Stimulated activated CD4-positive, alpha-beta T cell treated with anti-CD3 and anti-CD28 coated beads, Interleukin-12 subunit alpha, Interleukin-12 subunit beta, amount 100 ng/mL, for 24 hours (primary cell): ENCODE measurements at places on chromosomes 2 and 18.

DNA sequence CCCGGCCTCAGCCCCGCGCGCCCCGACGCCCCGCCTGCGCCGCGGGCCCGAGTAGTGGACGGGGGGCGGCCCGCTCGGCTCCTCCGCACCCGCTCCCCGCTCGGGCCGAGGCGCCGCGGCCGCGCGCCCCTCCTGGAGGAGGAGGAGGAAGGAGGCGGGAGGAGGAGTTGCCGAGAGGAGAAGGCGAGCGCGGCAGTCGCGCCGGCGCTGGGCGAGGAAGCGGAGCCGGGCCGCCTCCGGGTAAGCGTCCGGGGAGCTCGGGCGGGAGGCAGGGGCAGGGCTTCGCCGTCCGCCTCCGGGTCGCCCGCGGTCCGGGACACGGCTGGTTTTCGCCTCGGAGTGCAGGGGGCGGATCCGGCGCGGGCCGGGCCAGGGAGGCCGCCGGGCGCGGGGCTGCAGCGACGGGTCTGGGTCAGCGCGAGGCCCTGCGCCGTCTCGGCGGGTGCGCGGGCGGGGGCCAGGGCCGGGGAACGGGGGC, at the start of gene SOCS6:
Gene SOCS6 (plus strand): TSS at position 195 of the 478 bp plus-strand sequence. CDS start 35,624 bp downstream, outside the sequence.
- DNase-seq = no peak

- no peak for DNase-seq
Measured at GRCh38 chr2:73063909-73064875, 7.3 kb downstream of the SFXN5 start.

DNA sequence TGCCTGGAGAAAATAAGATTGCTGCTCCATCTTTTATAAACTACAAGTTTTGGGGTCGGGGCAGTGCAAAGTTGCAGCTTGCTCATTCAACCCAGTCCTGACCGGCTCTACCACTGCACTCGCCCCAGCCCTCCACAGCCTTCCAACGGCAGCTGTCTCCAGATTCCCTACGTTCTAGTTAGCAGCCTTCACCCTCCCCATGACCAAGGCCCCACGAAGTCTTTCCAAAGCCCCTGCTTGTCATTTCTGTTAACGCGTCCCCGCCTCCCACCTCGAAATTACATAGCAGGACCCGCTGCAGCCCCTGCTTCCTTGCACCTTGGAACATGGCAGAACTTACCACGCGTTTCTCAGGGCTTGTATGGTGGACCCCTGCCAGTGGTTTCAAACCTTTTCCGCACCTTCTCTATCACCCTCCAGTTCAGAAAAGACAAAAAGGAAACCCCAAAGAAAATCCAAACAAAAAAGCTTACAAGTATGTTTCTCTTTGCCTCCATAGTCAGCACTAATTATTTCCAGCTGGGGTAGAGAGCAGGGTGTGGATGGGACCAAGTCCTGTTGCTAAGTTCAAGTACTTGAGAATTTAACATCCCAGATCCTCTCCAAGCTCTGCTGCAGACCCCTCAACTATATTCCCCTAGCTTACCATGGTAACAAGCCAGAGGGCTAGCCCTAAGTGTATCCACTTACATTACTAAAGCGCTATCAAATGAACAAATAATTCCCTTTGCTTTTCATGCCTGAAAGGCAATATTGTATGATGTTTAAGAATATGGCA, 161.5 kb downstream of the TGIF1 start:
- DNase-seq = no peak

DNA sequence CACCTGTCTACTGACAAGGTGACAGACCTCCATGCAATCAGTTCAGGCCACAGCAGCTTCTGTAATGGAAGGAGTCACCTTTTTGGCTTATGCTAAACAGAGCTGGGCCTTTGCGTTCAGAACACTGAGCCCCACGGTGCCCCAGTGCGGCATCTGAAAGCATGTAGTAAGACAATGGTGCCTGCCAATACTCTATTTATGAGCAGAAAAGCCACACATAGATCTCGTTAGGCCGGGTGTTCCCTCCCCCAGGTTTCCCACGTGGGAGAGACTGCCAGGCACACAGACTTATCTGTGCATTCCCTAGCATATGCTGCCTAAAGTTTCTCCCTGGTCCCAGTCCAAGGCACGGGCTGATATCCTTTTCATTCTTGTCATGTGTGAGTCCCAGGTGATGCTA, 150.9 kb downstream of the ACTR3 start:
- no peak for DNase-seq

DNA sequence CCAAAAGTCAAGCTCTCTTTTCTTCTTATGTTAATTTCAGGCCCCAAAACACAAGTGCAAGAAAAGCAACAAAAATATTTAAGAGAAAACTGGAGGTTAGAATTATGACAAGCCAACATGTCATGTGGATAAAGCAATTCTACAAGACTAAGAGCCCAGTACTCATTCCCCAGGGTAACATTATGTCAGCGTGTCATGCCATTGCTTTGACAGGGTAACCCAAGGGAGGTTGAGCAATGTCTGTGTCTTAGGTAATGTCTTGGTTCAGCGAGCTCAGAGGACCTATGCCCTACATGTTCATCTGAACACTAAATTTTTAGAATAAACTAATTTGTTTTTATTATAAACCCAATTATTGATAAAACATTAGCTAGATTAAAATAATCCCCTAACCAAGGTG, 173.2 kb upstream of the ZNF804A start:
- DNase-seq = no peak

DNA sequence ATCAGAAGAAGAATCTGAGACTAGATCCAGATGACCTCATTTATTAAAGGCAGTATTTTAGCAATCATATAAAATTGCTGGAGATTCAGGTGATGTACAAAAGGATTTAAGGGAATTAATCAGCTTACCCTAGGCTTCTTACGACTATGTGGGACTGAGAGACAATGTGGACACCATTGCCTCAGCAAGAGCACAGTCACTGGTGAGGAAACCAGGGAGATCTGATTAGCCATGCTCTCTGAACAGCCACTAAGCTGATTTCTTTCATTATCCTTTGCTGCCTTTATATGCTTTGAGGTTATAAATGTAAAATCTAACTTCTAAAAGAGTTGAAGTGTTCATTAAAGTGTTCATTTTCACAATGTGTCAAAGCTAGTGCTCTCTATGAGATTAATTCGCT, 22.7 kb upstream of the GULP1 start:
- DNase-seq = no peak

GRCh38 chr18:72470391-72470790, 73.8 kb downstream of the CBLN2 start:
- DNase-seq = no peak

GRCh38 chr2:233247744-233248143, 3.7 kb upstream of the ATG16L1 start:
- peak; percentile 55 for DNase-seq

- DNase-seq = no peak
Measured at GRCh38 chr2:45881970-45882581, 230.6 kb downstream of the PRKCE start.

DNA sequence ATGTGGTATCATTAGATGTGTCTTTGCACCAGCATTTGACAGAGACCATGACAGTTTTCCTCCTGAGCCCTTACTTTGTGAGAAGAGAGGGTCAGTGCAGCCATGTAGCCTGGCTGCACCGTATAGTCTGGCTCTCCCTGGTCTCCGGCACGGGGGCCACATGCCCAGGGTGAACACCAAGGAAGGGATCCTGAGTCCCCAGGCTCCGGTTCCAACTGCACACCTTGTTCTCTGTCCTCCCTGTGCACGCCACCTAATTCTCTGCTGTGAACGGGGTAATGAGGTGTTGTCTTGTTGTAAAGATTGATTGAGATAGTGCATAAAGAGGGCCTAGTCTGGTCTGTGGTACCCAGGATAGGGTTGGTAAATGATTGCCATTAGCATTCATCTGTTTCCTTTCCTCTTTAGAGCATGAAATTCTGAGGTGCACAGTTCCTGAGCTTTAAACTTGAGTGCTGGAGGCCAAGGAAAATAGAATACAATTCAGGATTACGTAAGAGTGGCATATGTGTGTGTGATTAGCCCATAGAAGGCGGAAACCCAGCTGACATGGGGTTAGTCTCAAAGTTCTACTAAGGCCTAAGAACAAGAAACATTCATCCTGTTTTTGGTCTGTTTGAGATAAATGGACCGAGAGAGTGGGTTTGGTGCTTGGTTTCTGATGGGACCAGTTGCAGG, 55.5 kb downstream of the NCK2 start:
- DNase-seq = no peak

GRCh38 chr18:7626175-7626921, 59.2 kb downstream of the PTPRM start:
- DNase-seq = no peak

GRCh38 chr2:10039658-10040410, 3.5 kb upstream of the KLF11 start:
- no peak for DNase-seq

GRCh38 chr2:23904692-23905091, 22.2 kb downstream of the ATAD2B start:
- DNase-seq = no peak

GRCh38 chr2:12587228-12587627, 129.5 kb upstream of the TRIB2 start:
- no peak for DNase-seq

GRCh38 chr2:147531269-147531668, 313.6 kb upstream of the ACVR2A start:
- DNase-seq = no peak

DNA sequence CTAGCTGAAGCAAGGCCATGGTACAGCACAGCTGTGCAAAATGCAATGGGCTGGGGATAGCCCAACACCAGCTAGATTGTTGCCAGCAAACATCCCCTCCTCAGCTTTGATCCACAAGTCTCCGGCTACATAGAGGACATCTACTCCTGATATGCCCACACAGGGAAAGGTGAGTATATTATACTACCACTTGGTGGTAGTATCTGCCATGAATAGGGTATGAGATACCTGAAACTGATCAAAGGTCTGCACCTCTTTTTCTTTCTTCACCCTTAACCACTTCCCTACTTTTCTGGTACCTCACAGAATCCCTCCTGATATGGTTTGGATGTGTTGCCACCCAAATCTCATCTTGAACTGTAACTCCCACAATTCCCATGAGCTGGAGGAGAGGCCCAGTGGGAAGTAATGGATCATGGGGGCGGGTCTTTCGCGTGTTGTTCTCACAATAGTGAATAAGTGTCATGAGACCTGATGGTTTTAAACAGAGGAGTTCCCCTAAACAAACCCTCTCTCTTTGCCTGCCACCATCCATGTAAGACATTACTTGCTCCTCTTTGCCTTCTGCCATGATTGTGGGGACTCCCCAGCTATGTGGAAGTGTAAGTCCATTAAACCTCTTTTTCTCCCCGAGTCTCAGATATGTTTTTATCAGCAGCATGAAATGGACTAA, 279.6 kb downstream of the TXNL1 start:
- no peak for DNase-seq

- DNase-seq = no peak
Measured at GRCh38 chr2:212505586-212505985, 33.0 kb downstream of the ERBB4 start.

DNA sequence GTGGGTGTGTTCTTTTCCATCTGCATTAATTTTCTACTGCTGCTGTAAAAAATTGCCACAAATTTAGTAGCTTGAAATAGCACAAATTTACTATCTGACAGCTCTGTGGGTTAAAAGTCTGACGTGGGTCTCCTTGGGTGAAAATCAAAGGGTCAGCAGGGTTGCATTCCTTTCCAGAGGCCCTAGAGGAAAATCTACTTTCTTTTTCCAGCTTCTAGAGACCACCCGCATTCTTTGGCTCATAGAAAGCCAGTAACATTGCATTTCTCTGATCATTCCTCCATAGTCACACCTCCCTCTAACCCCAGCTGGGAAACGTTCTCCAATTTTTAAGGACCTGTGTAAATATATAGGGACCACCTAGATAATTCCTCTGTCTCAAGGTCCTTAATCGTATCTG, 128.8 kb downstream of the ATL2 start:
- DNase-seq = no peak

DNA sequence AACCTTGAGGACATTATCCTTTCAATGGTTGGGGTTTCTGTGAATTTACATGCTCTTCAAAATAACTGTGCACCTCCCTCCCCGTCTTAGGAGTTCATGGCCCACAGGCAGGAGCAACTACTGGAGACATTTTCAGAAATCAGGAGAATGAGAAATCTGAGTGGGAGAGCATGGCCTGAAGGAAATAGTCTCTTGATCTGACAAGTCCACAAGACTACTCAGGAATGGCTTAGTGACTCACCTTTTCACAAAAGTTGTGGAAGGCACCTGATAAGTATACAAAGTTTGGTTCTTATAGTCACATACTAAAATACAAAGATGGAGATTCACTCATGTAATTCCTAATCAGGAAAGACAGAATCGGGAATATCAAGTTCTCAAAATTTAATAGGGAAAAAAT, 83.6 kb upstream of the NCKAP5 start:
- DNase-seq = no peak

DNA sequence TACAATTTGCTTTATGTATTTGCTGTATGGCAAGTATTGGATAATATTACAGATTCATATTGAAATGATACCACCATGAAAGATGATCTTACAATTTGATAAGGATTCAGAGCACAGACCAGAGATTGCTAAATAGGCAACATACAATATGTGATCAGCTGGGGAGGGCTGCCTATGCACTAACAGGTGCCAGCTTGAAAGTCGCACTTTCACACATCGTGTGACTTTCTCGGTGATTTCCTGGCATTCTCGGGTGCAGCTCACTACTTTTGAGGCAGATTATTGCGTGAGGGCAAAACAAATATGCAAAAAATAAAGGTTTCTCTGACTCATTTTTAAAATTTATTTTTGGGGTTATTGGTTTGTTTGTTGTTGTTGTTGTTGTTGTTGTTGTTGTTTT, 36.0 kb downstream of the RBMS1 start:
- DNase-seq = no peak

GRCh38 chr2:238863231-238863630, 15.3 kb downstream of the TWIST2 start:
- no peak for DNase-seq

DNA sequence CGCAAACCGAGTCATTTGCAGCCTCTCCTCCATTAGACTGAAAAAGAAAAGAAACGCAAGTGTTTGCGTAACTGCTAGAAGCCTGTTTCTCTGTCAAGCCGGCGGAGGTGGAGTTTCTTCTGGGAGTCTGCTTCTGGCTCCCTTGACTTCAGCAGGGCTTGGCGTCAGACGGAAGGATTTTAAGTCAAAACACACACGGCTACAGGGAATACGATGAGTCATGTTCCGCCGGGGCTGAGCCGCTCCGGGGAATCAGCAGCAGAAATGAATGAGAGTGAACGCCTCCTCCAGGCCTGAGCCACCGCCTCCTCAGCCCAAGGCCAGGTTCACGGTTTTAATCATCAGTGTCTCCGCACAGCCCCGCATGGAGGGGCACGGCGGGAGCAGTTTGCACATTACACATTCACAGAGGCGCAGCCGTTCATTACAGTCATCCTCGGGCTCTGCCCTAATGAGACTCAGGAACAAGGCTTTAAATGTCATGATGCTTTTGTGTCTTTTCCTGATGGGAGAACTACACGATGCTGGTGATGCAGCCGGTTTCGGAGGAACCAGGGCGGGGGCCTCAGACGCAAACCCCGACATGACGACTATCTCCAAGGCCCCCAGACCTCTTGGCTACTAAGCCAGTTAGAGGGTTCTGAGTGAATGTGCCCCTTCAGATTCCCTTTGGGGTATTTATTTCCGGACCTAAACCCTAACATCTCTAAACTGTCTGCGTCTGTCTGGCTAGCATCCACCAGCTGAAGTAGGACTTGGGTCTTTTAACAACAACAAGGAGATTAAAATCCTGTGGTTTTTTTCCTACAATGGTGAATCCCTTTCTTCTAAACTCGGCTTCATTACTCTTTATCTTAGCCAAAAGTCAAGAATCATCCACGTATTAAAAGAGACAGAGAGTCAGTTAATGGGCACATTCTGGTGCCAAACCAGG, 11.1 kb upstream of the SCG2 start:
- DNase-seq = no peak

GRCh38 chr2:176427549-176427948, 158.3 kb downstream of the MTX2 start:
- no peak for DNase-seq

- no peak for DNase-seq
Measured at GRCh38 chr2:221197225-221197856, 374.8 kb downstream of the EPHA4 start.
